ENCODE measurements at places on chromosomes 16 and 17. TPM values are rescaled to one million over a fixed set of nuclear protein-coding genes. Genes with fewer than 3 reads are reported as not detected.

- DNase-seq = no peak
Observed at GRCh38 chr17:4006745-4007211, 42.5 kb upstream of the ATP2A3 start.

DNA sequence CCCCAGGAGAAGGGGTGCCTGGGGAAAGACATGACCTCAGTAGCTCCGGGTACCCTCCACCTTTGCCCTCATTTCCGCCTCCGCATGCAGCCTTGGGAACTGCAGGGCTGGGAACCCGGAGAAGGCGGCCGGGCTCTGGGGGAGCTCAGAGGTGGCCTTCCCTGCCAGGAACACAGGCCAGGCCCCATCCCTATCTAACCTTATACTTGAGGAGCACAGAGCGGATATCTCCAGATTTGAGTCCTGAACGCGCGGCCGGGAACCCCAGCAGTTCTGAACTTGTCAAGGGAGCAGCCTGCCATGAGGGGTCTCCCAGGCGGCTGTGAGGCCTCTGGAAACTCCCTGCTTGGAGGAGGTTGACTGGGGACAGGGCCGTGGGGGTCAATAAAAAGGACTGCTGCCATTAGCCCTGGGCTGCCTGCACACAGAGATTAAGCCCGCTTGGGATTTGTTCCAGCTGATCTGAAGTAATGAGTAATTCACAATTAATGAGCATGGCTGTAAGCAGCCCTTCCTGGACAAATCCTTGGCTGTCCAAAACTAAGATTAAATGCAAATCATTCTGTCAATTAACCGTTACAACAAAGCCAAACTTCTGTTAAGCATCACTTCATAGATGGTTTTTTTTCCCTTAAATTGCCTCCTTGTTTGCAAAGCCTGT lies 26.3 kb upstream of the METRNL start:
- peak; percentile 49 for DNase-seq

UBFD1 gene
- total RNA-seq = 112 TPM

- peak; percentile 53 for DNase-seq
Observed at GRCh38 chr17:45398800-45399199, 33.9 kb downstream of the ARHGAP27 start.

AOC3 gene
- 2.6 TPM for total RNA-seq

DNA sequence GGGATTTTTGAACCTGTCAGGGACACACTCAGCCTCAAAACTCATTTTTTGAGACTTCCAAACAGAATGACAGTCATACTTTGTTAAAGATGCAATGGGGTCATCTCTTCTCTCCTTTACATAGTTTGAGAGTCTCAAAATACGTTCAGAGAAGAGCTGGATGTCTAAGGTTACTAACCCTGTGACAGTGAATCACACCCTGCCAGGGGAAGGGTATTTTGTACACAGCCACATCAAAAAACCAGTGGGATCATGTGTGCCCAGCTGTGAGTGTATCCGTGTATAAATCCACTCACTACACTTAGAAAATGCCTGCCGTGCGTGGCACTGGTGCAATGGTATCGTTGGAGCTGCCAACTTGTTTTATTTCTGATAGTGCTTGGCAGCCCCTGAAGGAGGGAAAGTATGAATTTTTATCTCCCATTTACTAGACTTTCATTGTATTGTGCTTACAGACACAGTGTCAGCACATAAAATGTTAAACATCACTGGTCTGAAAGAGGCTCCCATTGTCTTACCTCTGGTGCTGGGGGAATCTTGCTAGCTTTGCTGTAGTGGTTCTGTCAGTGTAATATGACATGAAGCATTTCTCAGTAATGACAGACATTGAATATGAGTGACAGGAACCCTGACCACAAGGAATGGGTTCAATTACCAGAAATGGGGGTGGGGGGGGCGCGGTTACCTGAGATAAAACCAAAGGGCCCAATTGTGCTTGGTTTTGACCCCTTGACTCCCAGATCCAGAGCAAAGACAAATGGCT lies 256.3 kb downstream of the FTO start:
- DNase-seq = no peak

DNA sequence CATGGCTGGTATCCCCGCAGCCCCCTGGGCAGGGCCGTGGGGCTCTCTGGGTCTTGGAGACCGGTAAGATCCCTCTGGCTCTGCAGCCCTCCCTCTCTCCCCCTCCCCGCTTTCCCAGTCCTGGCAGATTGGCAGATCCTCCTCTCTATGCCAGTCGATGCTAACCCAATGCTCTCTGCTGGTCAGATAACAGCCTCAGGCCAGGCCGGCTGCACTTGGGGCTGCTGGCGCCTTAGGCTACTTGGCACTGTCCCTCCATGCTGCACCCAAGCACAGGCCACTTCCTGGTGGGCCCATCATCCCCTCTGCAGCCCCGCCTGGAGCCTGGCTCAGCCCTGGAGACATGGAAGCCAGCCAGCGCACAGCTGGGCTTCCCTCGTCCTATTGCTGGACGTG lies 81.7 kb downstream of the RTN4RL1 start:
- no peak for DNase-seq

CDK3 gene
- total RNA-seq = 11.7 TPM

DNA sequence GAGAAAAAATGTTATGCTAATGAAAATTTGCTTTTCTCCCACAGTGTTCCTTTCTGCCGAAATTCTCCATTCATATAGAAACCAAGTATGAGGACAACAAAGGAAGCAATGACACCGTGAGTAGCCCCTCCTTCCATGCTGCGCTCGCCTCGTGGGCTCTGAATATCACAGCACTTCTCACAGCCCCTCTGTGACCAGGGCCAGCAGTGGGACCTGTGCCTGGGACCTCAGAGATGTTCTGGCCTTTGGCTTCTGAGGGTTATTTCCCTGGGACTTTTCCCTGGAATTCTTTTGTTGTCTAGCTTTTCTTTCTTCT lies 139.6 kb upstream of the NOL11 start:
- no peak for DNase-seq

GRCh38 chr17:72766761-72767356 lies 325.6 kb downstream of the SLC39A11 start:
- DNase-seq = no peak

ADAMTS18 gene
- 0.07 TPM for total RNA-seq

- DNase-seq = peak; percentile 65
Observed at GRCh38 chr16:50021544-50021943, 3.5 kb upstream of the CNEP1R1 start.
